ENCODE measurements at places on chromosomes 5 and 9.

- DNase-seq = no peak
Observed at GRCh38 chr9:71072587-71072986, 48.8 kb downstream of the TRPM3 start.

DNA sequence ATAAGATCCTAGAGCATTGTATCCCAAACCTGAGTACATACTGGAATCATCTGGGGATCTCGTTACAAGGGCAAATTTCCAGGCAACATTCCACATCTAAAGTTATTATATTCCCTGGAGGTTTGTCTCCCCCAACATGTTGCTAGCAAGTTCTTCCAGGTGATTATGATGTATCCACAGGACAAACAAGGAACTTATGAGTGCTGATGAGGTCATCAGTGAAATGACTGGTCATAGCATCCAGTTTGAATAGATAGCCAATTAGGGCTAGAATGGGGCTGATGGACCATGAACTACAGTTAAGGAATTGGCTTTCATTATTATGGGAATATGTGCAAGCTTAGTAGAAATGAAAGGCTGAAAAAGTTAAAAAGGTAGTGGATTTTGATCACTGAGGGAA, 115.2 kb downstream of the CWC27 start:
- no peak for DNase-seq

GRCh38 chr9:96073531-96074480, 198.3 kb downstream of the ERCC6L2 start:
- no peak for DNase-seq

- DNase-seq = no peak
Observed at GRCh38 chr9:27540502-27540901, 10.9 kb upstream of the MOB3B start.

DNA sequence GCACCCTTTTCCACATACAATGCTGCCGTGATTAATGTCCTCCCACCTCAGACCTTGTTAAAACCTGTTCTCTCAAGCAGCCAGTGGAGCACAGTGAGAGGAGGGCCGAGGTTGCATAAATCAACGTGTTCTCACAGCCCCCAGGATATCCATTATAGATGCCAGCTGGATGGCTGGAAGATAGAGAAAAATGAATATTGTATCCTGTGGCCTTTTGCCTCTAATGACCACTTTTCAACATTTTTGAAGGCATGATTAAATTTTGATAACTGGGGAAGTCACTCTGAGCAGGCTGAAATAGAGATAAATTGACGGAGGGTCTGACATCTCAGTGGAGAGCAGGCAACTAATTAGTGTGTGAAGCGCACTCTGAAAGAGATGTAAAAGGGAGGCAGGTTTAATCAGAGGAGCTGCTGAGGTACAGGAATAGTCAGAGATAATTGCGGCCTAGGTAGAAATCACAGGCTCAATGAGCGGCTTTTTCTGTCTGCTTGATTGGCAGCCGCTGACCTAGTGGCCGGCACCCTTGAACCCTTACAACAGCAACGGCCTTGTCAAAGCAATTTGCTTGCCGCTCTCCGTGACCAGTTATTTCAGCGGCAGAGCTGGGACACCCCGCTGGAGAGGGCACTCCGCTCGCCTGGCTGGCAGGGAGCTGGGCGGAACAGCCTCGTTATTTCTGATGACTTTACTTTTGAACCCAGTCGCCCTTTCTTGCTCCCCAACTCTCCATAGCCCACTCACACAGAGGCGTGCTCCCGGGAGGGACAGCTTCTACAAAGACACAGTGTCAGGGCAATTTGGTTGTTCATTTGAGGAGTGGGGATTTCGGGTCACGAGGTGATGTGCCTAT, 560.7 kb downstream of the PSAT1 start:
- no peak for DNase-seq

- no peak for DNase-seq
Observed at GRCh38 chr9:33877727-33878489, 60.9 kb downstream of the UBE2R2 start.

DNA sequence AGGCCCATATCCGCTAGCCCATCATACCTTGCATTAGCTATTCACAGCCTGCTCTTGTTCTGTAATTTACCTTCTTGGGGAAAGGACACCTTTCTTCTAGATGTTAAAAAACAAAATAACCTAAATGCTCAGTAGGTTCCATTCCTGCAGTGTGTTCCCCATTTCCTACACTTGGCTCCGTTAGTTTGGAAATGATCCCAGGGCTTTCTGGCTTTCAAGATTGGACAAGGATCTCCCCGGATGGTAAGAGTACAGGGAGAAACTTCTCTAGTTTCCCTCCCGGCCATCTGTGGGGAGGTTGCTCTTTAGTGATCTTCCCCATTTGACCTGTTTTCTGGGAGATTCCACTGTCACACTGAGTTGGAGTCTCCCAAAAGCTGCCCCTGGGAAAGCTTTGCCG, 27.3 kb upstream of the STC2 start:
- DNase-seq = no peak

DNA sequence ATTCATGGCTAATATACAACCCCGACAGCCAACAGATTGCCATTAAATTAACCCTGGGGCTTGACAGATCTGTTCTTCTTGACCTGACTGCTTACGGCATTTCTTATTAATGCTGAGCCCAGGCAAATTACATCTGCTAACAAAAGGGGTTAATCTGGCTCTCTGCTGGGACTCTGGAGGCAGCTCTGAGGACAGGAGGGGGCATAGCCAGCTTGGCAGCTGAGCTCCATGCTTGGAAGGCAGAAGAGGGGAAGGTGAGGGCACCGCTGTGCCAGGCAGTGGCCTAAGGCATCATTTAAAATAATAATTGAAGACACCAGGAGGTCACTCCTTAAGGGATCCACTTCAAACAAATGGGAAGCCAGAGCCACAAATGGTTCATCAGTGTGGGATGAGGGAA, 126.0 kb upstream of the GPR151 start:
- DNase-seq = no peak

DNA sequence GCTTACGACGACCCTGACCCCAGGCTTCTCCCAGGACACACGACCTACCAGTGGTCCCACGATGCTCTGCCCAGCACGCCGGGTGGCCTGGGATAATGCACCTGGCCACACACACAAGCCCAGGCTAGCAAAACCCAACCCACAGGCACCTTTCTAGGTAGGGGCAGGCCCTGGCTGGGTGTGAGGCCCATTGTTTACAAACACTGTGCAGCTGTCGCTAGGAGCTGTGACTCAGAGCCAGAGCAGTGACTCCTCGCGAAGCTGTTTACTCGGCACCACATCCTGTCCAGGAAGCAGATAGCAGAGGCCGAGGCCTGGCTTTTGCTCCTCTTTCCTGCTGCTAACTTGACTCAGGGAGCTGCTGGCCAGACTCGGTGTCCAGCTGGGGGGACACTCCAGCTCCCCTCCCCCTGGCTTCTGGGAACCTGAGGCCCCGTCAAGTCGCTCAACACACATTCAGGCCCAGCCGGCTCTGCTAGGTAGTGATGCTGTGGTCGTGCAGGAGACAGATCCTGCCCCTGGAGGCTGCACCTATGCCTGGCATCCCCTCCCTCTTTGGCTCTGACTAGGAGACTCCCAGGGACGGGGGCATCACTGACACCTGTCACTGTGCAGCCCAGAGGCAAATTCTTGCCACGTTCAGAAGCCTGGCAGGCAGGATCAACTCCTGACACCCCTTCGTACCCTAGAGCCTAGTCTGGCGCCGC, 12.8 kb upstream of the RALGDS start:
- DNase-seq = peak; percentile 74

All from left lobe of liver (tissue), 2 donors.